ENCODE measurements at places on chromosomes 1 and 21. TPM values are rescaled to one million over a fixed set of nuclear protein-coding genes. Genes with fewer than 3 reads are reported as not detected.

GRCh38 chr1:31888291-31888690 is 49.9 kb downstream of the PTP4A2 start:
- no peak overlapping the region for H3K27ac ChIP-seq
- no peaks in the 10 kb centered on the region for H3K27me3 ChIP-seq
- peaks cover 4% of the 10 kb centered on the region for H3K36me3 ChIP-seq
- DNase-seq = no peak

GRCh38 chr1:172177849-172178248 is 242.6 kb upstream of the C1orf105 start:
- DNase-seq = no peak
- no peak overlapping the region for H3K4me3 ChIP-seq
- no peak overlapping the region for H3K27ac ChIP-seq
- H3K4me1 ChIP-seq = peaks cover 25% of the 10 kb centered on the region
- no peaks in the 10 kb centered on the region for H3K27me3 ChIP-seq

Gene IL6R
- total RNA-seq = 3.3 TPM

Gene TEX50
- not detected for total RNA-seq

DNA sequence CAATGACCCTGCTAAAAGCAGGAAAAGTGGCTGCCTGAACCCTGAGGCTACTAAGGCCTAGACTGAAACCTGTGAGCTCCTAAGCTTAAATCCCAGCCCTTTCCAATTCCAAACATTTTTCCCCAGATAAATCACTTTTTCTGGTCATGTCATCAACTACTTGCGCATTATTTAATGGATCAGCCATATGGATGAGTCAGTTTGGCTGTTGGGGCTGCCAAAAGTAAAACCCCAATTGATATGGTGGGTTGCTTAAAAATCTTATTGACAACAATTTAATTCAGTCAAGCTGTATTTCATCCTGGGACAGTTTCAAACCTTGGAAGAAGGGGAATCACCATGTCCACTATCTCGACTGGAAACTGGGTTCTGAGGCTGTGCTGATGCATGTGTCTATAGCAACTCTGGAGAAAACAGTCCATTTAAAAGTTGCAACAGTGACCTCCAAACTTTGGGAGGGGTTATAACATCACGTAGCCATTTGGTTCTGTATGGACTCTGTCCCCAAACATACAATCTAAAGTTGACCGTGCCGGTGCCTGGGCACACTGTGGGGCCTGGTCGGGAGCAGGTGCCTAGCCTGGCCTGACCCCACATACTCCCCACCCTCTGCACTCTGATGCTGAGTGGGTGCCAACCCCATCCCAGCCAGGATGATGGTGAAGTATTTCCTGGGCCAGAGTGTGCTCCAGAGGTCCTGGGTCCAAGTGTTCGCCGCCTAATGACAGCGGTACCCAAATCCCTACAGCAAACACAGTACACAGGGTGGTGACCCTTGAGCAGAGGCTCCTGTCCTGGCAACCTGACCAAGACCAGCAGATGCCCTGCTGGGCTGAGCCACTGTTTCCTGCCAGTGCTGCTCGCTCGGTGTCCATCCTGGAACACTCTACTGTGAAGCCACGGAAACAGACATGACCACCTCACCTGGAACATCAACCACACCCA is 46.5 kb upstream of the LRRC52 start:
- no peak overlapping the region for H3K27ac ChIP-seq
- no peak overlapping the region for H3K4me3 ChIP-seq
- H3K36me3 ChIP-seq = no peaks in the 10 kb centered on the region
- peaks cover 29% of the 10 kb centered on the region for H3K27me3 ChIP-seq
- peaks cover 3% of the 10 kb centered on the region for H3K4me1 ChIP-seq

DNA sequence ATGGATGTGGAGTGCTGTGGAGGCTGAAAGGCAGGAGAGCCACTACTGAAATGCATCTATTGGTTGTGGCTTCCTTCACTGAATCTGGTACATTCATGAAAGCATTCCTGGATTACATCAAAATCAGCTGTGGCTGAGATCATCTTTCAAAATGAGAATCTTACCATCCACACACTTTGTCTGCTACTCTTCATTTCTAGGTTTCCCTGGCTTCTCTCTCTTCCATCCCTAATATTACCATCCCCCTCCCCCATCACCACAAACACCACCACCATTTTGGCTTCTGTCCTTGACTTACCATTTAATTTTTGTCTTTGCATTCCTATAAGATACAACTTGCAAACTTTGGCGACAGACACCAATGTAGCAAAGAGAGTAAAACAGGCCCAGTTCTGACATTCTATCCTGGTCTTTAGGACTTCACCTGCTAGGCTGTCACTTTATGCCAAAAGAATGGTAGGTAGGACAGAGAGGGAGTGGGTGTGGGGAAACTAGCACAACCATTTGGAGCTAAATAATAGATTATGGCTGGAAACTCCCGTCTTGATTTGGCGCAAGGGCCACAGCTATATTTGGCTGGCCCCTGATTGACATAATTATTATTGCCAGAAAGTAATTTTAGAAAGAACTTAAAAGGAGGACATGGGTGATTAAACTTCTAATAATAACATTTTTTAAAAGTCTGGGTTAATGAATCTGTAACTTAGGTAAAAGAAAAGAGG is 15.1 kb upstream of the DUSP10 start:
- H3K27me3 ChIP-seq = no peaks in the 10 kb centered on the region
- no peak overlapping the region for H3K4me3 ChIP-seq
- DNase-seq = no peak
- H3K4me1 ChIP-seq = peaks cover 69% of the 10 kb centered on the region
- H3K36me3 ChIP-seq = peaks cover 18% of the 10 kb centered on the region
- H3K27ac ChIP-seq = peak overlapping the region; percentile 54

- H3K4me1 ChIP-seq = peaks cover 45% of the 10 kb centered on the region
- no peaks in the 10 kb centered on the region for H3K27me3 ChIP-seq
- H3K36me3 ChIP-seq = no peaks in the 10 kb centered on the region
- peak overlapping the region; percentile 22 for H3K4me3 ChIP-seq
- no peak for DNase-seq
Measured at GRCh38 chr1:76284842-76285241, 210.3 kb downstream of the ST6GALNAC3 start.

Gene HLX
- total RNA-seq = 5.7 TPM

DNA sequence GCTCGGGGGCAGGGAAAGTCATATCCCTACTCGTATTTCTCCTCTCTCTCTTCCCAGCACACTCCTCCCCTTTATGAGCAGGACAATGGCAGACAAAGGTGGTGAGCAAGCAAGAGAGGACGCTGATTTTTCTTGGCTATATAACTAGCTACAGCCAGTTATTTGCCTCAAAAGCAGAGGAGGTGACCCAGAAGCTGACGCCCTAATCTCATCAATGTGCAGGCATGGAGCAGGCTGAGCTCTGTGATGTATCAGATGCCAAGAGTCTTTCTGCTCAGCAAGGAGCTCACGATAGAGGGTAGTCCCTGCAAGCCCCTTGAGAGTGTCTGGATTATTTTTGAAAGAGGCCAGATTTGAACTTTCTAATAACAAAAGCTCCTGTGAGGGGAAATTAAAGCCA is 75.5 kb downstream of the ASTN1 start:
- no peaks in the 10 kb centered on the region for H3K27me3 ChIP-seq
- H3K4me3 ChIP-seq = no peak overlapping the region
- H3K27ac ChIP-seq = no peak overlapping the region
- no peak for DNase-seq
- H3K36me3 ChIP-seq = no peaks in the 10 kb centered on the region

Gene AIDA
- 38.1 TPM for total RNA-seq

DNA sequence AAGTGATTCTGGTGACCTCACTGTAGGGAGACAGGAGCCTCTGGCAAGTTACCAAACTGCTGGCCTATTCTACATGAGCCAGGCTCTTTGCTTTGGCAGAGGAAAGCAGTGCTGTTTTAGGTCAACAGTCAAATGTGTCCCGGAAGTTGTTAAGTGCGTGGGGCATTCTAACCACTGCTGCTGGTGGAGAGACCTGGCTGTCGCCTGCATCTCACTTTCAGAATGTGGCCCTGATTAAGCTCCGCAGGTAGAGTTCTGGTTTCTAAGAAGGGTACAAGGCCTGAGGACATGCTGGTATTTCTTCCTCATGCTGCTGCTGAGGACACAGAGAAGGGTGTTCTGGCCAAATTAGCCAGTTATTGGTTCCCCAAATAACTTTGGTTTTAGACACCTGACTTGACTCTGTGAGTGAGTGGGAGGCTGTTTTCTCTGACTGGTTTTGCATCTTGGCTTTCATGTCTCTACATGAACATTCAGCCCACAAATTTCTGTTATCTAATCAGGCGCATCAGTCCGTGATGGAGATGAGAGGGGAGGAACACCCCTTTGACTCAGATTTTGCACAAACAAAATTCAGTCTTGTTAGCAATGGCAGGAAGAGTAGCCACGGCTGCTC is 120.8 kb downstream of the LMO4 start:
- no peak overlapping the region for H3K4me3 ChIP-seq
- H3K4me1 ChIP-seq = peaks cover 3% of the 10 kb centered on the region
- H3K27me3 ChIP-seq = no peaks in the 10 kb centered on the region
- H3K27ac ChIP-seq = peak overlapping the region; percentile 16
- no peak for DNase-seq

Gene PLPPR4
- not detected for total RNA-seq

- H3K27ac ChIP-seq = no peak overlapping the region
- H3K36me3 ChIP-seq = peaks cover 86% of the 10 kb centered on the region
- no peak for DNase-seq
- no peaks in the 10 kb centered on the region for H3K27me3 ChIP-seq
- H3K4me1 ChIP-seq = peaks cover 44% of the 10 kb centered on the region
Measured at GRCh38 chr21:41439248-41439647, 13.2 kb downstream of the MX1 start.

- DNase-seq = no peak
- peaks cover 25% of the 10 kb centered on the region for H3K4me1 ChIP-seq
- H3K4me3 ChIP-seq = no peak overlapping the region
- H3K27me3 ChIP-seq = no peaks in the 10 kb centered on the region
- no peak overlapping the region for H3K27ac ChIP-seq
- peaks cover 5% of the 10 kb centered on the region for H3K36me3 ChIP-seq
Measured at GRCh38 chr1:201511941-201512539, 5.1 kb upstream of the CSRP1 start.

Gene CFHR4
- total RNA-seq = not detected

DNA sequence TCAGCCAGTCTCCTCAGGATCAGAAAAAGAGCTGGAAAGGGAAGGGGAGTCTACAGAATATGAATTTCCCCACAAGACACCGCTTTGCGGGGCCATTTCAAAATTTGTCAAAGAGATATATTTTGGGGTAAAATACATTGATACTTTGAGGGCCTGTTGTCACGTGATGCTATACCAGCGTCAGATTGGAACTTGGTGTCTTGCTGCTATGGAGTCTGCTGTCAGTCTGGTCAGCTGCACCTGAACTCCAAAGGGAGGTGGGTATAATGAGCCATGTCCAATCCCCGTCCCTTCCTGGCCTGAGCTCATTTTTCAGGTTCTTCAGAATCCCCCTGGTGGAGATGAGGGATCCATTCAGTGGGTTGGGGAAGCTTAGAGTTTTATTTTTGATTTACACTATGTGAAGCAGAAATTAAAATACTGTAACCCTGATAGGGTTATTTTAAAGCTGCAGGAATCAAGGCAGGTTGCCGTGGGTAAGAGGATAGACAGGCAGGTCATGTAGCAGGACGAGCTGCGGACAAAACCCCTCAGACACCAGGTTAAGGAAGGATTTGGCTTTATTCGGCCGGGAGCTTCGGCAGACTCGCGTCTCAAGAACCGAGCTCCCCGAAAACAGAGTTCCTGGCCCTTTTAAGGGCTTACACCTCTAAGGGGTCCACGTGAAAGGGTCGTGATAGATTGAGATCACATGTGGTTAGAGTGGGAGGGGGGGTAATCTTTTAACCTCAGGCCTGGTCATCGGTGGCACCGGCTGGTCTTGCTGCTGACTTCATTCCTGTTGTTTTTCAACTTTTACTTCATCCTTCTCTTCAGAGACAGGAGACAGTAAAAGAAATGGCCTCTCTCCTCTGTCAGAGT is 2.2 kb upstream of the POFUT2 start:
- no peak overlapping the region for H3K27ac ChIP-seq
- peaks cover 16% of the 10 kb centered on the region for H3K4me1 ChIP-seq
- no peak for DNase-seq
- peaks cover 4% of the 10 kb centered on the region for H3K27me3 ChIP-seq
- peaks cover 10% of the 10 kb centered on the region for H3K36me3 ChIP-seq

Gene CD5L
- total RNA-seq = not detected

Gene ZMPSTE24
- total RNA-seq = 50.4 TPM

DNA sequence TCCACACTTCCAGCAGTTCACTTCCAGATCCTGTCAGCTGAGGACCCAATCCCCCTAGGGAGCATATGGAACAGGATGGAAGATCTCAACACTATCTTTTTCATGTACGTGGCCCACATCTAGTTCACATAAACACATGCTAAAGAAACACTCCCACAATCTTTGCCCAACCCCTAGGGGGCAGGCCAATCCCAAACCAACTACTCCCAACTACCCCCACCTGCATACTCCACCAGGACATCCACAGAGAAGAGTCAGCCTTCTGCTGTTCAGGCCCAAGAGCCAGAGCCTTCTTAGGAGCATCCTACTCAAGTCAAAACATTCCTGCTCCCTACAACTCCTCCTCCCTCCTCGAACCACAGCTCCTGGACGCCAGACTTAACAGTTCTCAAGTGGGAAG is 5.6 kb upstream of the SLC5A9 start:
- DNase-seq = no peak
- no peak overlapping the region for H3K4me3 ChIP-seq
- H3K4me1 ChIP-seq = no peaks in the 10 kb centered on the region
- H3K27ac ChIP-seq = no peak overlapping the region
- H3K27me3 ChIP-seq = no peaks in the 10 kb centered on the region

GRCh38 chr1:72023063-72023930 is 259.0 kb downstream of the NEGR1 start:
- H3K27me3 ChIP-seq = no peaks in the 10 kb centered on the region
- no peaks in the 10 kb centered on the region for H3K4me1 ChIP-seq
- DNase-seq = no peak
- no peak overlapping the region for H3K27ac ChIP-seq
- no peaks in the 10 kb centered on the region for H3K36me3 ChIP-seq

- no peak for DNase-seq
- H3K4me1 ChIP-seq = peaks cover 2% of the 10 kb centered on the region
- H3K27ac ChIP-seq = no peak overlapping the region
- no peaks in the 10 kb centered on the region for H3K36me3 ChIP-seq
- no peak overlapping the region for H3K4me3 ChIP-seq
Measured at GRCh38 chr21:35995522-35996088, 64.7 kb downstream of the SETD4 start.

Gene PRAMEF17
- total RNA-seq = not detected

Gene LEFTY1
- total RNA-seq = not detected

Gene CR1L
- not detected for total RNA-seq

Gene OR14K1
- not detected for total RNA-seq

Gene COL9A2
- 14.5 TPM for total RNA-seq
